ENCODE measurements at places on chromosomes 16 and 17. TPM values are rescaled to one million over a fixed set of nuclear protein-coding genes. Genes with fewer than 3 reads are reported as not detected.

NOG gene
- polyA plus RNA-seq, result 4.9 TPM

ALOX15 gene
- polyA plus RNA-seq, result not detected

NLRP1 gene
- 2.6 TPM for polyA plus RNA-seq

TBC1D3D gene
- polyA plus RNA-seq, result 2.5 TPM

C16orf95 gene
- polyA plus RNA-seq, result 1.6 TPM

TP53TG3B gene
- polyA plus RNA-seq, result not detected

SBK1 gene
- 6.9 TPM for polyA plus RNA-seq

HBA2 gene
- 48.0 TPM for polyA plus RNA-seq

GDPD1 gene
- polyA plus RNA-seq, result 139 TPM

SMTNL2 gene
- polyA plus RNA-seq, result not detected

DNAH9 gene
- polyA plus RNA-seq, result 18.5 TPM

ABCA6 gene
- polyA plus RNA-seq, result 3.8 TPM

GALR2 gene
- not detected for polyA plus RNA-seq

GUCY2D gene
- polyA plus RNA-seq, result not detected

FOXJ1 gene
- not detected for polyA plus RNA-seq

All from Purkinje cell (primary cell).